Muscle of leg (tissue), 16 donors: ENCODE measurements at places on chromosomes 3 and 15. TPM values are rescaled to one million over a fixed set of nuclear protein-coding genes. Genes with fewer than 3 reads are reported as not detected.

The STRIT1 gene
- polyA plus RNA-seq: 41.8 TPM

The ANKRD34C gene
- polyA plus RNA-seq: not detected

The CCDC39 gene
- 4.6 TPM for polyA plus RNA-seq

The THSD4 gene
- 27.5 TPM for polyA plus RNA-seq

The PLA2G4E gene
- 0.90 TPM for polyA plus RNA-seq

The TM4SF1 gene
- 51.1 TPM for polyA plus RNA-seq

The POPDC2 gene
- polyA plus RNA-seq: 13.2 TPM

The ONECUT1 gene
- polyA plus RNA-seq: not detected
